ENCODE measurements at places on chromosomes 2 and 18.

DNA sequence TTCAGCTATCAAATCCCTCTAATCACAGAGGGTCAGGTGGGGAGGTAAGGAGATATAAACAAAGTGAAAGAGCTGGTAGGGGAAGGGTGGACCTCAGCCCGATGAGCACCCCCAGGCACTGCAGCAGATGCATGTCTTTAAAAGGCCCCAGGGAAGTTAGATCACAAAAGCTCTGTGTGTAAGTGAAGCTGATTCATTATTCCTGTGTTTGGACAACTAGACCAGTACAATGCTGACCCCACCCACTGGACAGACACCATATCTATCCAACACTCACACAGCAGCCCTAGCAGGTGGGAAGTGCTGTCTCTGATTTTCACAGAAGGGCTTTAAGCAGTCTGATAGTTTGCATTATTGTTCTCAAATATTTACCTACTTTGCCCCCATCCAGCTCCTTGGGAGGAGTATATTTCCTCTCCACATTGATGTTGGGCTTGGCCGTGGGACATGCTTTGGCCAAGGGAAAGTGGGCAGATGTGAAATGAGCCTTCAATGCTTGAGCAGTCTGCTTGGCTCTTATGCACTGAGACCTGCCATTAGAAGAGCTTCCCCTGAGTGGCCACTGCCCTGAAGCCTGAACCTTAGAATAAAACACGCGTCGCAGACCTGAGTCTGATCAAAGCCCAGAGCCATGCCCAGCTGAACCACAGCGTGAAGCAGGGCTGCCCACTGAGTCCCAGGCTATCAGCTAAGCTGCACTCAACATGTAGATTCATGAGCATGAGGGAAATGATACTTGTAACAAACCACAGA lies 111.4 kb downstream of the COPS8 start:
- DNase-seq = no peak

- DNase-seq = no peak
Measured at GRCh38 chr2:232588031-232588430, 37.5 kb downstream of the EIF4E2 start.

- no peak for DNase-seq
Measured at GRCh38 chr2:14420851-14421250, 211.7 kb upstream of the LRATD1 start.

DNA sequence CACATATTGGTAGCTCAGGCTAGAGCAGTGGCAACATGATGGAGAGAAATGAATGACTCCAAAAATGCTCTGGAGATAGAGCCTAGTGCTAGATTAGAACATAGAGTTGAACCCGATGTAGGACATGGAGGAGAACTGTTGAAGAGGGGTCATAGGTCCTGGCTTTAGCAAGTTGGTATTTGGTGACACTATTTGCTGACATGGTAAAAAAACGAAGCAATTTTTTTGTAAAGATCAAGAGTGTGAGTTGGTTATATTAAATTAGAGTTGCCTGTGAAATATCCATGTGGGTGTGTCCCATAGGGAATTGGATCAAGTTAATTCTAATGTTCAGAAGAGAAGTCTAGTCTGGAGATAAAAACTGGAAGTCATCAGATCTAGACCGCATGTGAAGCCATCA lies 143.0 kb upstream of the RASGRP3 start:
- no peak for DNase-seq

DNA sequence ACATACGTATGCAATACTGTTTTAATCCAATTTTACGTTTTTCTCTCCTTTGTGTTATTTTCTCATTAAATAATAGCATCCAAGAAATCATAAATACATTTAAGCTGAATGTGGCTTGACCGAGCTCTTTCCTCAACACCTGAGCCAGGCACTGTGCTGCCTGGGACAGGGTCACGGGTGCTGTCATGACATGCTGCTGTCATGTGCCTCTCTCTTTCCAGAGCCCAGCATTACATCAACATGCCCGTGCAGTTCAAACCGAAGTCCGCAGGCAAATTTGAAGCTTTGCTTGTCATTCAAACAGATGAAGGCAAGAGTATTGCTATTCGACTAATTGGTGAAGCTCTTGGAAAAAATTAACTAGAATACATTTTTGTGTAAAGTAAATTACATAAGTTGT lies 94.1 kb upstream of the LDLRAD4 start:
- DNase-seq = no peak

DNA sequence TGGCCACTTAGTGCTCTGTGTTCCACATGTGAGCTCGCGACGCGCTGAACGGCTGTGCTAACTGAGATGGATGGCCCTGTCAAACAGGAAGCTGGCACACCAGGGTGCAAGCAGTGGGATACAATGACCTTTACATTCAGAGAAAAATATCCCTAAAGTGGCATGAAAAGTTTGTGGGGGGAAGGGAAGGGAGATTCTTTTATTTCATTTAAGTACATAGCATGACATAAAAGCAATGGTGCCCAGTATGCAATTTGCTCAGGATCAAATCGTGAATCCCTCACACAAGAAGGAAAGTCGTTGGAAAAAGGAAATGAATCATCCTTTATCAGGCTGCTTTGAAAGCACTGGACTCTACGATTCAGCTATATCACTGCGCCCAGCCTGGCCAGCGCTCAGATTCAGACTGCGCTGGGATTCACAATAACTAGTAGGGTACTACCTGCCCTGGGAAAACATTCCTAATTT lies 26.0 kb downstream of the SATB2 start:
- no peak for DNase-seq

DNA sequence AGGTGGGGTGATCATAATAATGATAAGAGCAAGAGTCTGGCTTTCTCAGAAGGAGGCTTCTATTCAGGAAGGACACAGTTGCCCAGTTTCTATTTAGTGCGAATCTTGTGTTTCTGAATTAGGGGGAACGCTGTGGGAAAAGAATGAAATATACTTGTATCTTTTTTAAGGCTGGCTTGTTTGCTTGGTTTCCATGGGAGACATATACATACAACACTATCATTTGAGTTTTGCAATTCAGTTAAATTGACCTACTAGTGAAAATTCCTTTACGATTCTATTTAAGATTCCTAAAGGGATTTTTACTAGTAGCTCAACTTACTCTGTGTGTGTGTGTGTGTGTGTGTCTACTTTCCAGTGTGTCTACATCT lies 24.7 kb upstream of the ANKRD62 start:
- DNase-seq = no peak

DNA sequence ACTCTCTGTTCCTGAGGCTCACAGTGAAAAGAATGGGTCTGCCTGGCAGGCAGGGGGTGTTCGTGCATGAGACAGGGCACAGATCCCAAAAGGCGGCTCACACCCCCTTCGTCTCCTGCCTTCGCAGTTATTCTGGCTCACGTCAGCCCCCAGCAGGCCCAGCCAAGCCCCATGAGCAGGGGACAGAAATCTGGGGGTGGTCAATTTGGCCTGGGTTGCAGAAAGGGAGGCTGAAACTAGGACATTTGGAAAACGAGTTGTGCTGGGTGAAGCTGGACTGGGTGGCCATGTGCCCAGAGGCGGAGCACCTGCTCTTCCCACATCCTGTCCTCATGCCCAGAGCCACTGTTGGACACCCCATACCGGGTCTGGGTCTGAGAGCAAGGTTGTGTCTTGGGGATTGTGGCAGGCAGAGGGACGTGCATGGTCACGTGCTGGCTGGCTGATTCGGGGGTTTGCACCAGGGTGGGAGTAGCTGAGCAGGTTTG lies 99.0 kb upstream of the MCFD2 start:
- no peak for DNase-seq

- no peak for DNase-seq
Measured at GRCh38 chr2:108571286-108571685, 37.0 kb downstream of the LIMS1 start.

DNA sequence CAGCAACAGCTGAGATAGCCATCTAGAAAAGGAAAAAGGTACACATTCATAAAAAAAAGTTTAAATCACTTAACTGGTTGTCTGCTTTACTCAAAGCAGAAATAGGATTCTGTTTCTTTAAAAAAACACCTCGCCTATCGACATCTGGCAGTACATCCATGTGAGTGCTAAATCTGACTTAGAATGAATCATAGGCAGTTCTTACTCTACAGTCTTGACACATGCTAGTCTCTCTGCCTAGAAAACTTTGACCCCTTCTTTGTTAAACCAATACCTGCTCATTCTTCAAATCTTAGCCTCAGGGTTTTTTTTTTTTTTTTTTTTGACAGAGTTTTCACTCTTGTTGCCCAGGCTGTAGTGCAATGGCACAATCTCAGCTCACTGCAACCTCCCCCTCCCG lies 37.1 kb upstream of the GPR75 start:
- DNase-seq = no peak

- DNase-seq = no peak
Measured at GRCh38 chr2:203681978-203682377, 24.5 kb upstream of the CD28 start.

GRCh38 chr18:77068321-77069312 lies 64.0 kb downstream of the MBP start:
- DNase-seq = peak; percentile 51

DNA sequence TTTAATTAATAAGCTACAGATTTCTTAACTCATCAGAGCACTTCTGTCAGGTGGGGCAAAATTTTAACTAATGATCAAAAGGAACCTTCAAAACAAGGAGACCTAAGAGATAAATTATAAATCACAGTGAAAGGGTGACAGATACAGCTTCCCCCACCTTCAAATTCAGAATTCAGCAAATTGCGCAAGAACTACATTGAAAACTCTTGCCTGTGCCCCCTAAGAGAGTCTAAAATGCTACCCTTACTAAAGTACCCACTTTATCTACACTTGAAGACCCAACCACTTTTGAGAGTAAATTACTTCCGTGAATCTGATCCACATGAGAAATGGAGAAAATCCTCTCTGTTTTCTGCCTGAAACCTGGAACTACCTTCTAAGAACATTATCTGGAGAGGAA lies 324.9 kb downstream of the PAX3 start:
- DNase-seq = no peak

DNA sequence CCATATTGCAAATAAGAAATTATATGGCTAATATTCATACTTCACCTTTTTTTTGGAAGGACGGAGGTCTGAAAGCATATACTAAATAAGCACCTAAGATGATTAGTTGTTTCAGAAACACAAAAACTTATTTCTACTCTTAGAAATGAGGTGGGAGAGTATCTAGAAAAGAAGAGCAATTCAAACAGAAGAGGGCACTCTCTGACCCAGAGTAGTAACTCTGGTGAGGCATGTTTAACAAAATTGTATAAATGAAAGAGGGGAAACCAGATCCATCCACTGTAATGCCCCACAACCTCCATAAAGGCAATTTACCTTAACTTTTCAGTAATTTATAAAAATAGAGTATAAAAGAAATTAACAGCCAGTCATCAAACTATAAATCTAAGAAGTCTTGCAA lies 669.6 kb upstream of the VRK2 start:
- DNase-seq = no peak

DNA sequence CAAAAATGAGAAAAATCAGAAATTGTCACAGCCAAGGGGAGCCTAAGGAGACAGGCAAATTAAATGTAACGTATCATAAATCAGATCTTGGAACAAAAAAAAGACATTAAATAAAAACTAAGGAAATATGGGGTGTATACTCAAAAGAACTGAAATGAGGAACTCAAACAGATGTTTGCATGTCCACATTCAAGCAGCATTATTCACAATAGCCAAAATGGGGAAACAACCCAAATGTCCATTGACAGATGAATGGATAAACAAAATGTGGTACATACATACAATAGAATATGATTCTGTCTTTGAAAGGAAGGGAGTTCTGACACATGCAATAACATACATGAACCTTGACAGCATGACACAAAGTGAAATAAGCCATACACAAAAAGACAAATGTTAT lies 155.8 kb upstream of the KLF7 start:
- DNase-seq = no peak

DNA sequence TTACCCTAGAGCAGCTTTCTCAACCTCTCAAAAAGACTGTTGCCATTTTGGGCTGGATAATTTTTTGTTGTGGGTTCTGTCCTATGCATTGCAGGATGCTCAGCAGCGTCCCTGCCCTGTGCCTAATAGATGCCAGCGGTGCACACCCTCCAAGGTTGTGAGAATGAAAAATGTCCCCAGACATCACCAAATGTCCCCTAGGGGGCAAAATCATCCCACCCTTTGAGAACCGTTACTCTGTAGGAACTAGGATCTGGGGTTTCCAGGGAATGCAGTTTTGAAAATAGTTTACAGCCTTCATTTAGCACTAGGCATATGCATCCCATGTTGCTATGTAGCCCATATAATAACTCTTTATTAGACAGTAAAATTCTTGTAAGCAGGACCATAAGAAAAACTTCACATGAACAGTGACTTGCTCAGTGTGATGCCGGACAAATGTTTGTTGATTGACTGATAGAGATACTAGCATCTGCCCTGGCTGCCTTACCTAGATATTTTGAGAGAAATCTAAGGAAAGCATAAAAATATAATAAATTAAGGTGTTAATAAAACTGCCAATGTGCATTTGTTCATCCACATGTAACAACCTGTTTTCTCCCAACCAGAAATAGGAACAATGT lies 79.2 kb upstream of the EPC2 start:
- no peak for DNase-seq

DNA sequence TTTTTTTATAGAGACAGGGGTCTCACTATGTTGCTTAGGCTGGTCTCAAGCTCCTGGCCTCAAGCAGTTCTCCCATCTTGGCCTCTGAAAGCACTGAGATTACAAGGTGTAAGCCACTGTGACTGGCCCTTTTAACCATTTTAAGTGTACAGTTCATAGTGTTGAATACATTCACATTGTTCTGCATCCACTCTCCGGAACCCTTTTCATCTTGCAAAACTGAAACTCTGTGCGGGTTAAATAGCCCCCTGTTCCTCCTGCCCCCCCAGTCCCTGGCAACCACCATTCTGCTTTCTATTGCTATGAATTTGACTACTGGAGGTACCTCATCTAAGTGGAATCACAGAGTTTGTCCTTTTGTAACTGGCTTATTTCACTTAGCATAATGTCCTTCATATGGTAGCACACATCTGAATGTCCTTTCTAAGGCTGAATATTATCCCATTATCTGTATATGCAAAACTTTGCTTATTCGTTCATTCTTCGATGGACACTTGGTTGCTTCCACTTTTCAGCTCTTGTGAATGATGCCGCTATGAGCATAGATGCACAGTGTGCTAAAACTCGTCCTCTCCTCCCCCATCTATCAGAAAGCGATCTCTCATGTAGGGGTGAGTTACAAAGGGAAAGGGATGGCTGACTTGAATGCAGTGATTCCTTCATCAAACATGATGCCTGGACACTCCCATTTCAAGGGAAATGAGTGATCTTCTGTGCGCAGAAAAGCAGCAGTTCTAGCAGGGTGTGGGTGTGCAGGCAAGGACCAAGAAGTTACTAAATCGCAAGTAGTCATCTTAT lies 30.2 kb downstream of the CABLES1 start:
- no peak for DNase-seq

- DNase-seq = no peak
Measured at GRCh38 chr2:144489315-144489916, 30.5 kb downstream of the ZEB2 start.

DNA sequence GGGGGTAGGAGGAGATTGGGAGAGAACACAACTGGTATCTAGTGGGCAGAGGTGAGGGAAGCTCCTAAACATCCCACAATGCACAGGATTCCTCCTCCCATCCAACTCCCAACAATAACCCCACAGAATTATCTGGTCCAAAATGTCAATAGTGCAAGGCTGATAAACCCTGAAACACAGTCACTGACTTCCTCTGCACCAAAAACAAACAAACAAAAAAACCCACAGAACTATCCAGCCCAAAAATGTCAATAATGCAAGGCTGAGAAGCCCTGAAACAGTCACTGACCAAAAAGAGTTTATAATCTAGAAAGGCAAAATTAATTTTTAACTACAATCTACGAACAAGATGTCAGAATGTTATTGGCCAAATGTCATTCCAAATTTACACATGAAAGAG lies 9.8 kb downstream of the TMX3 start:
- DNase-seq = no peak

- no peak for DNase-seq
Measured at GRCh38 chr2:17790536-17790935, 25.7 kb upstream of the MSGN1 start.

- DNase-seq = no peak
Measured at GRCh38 chr18:57910817-57911216, 107.7 kb upstream of the ATP8B1 start.

Measured in naive thymus-derived CD8-positive, alpha-beta T cell (primary cell).